T-cell (primary cell): ENCODE measurements at places on chromosomes 11 and 22.

GRCh38 chr11:107177106-107177477 is 158.8 kb upstream of the GUCY1A2 start:
- no peak for DNase-seq

DNA sequence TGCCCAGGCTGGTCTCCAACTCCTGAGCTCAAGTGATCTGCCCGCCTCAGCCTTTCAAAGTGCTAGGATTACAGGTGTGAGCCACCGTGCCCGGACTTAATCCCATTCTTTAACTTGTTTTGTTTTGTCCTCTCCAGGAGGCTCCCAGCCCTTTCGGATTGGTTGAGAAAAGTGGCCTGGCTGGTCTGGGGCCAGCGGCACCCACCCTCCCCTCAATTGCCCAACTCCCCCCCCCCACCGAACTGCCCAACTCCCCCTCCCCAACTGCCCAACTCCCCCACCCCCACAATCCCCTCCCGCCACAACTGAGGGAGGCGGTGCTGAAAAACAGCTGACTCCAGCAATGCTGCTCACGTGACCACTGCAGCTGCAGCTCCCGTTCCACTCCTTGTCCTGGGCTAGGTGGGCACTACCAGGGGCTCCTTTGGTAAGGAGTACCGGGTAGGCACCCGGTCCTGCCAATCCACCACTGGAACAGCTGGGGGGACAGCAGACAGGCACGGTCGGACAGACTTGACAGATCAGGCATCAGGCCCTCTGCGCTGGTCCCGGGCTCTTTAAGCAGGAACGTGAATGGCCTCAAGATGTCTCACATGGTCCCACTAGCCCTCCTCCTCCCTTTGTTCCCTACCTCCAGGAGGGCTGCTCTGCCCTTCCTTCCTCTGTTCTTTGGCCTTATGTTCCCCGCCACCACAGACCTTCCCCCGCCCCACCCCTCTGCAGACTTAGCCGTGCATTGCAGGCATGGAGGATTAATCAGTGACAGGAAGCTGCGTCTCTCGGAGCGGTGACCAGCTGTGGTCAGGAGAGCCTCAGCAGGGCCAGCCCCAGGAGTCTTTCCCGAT is at the start of gene TCN2:
TSS of gene TCN2 (plus strand) at position 720 of the 845 bp plus-strand sequence. CDS start 158 bp downstream, outside the sequence.
- no peak for DNase-seq

DNA sequence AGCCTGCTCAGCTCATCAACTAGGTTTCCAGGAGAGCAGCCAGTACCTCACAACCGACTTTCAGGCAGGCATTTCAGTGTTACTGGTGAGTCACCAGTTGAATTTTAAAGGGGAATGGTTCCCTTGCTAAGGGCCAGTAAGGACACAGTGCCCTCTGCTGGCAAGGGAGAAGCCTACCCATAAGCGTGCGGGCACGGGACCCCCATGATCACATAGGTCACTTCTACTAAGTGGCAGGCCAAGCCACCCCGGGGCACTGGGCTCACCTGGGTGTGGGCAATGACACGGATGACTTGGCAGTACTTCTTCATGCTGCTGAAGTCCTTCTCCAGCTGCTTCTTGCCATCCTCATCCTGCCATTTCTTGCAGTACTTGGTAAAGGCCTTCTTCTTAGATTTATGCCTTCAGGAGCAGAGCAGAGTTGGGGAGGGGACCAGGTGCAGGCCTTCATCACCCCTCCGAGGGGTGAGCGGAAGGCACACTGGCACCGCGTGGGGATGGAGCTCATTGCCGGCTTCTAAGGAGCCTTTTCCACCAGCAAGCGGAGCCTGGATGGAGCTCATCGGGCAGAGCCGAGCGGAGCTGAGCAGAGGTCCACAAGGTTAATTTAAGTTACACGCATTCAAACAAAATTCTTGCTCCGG is 2.9 kb downstream of the RPL3 start:
- DNase-seq: peak; percentile 63

DNA sequence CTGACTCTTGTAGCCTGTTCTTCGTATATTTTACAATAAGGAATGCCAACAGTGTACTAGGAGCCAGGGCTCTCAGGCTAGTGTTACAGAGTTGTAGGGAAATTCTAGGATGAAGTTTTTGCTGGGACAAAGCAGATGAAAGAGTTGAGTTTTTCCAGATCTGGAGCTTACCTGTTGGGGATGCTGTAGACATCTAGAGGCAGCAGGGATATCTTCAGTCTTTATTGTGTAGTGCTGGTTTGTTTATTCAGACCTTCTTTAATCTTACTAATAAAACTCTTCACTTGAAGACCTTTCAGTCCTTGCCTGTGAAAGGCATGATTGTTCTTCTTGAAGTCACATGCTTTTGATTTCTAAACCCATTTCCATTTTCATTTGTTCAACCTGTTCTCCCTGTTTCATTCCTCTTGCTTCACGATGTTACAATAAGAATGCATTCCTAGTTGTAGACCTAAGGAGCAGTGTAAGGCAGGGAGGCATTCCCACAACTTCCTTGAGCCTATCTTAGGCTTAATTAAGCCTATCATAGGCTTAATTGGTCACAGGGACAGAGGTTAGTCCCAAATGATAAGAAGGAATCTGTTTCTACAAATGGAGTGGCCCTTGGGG is 7.9 kb upstream of the SLC37A2 start:
- no peak for DNase-seq

DNA sequence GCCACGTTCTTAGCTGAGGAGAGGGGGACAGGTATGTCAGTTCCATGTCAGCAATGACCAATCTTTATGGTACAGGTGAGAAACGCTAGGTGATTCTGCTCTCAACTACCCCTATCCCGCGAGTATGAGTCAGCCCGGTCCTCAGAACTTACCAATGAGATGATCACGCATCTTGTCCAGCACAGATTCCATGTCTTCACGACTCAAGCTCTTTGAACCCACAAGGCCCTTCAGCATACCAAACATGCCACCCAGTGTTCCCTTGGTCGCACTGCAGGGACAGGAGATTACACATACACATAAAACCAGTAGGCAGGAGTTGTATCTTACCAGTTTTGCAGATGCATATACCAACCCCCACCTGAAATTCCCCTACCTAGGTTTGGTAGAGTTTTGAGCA is 2.9 kb downstream of the SRPRA start:
- no peak for DNase-seq

DNA sequence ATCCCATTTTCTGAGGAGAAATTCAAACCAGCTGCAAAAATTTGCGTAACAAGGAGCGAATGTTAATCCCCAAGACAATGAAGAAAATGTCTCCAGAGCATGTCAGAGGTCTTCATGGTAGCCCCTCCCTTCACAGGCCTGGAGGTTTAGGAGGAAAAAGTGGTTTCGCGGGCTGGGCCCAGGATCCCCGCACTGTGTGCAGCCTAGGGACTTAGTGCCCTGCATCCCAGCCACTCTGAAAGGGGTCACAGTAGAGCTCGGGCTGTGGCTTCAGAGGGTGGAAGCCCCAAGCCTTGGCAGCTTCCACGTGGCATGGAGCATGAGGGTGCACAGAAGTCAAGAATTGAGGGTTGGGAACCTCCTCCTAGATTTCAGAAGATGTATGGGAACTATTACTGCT is 87.4 kb downstream of the BRD1 start:
- DNase-seq: no peak

GRCh38 chr11:95459291-95460042 is 228.5 kb upstream of the SESN3 start:
- DNase-seq: no peak

DNA sequence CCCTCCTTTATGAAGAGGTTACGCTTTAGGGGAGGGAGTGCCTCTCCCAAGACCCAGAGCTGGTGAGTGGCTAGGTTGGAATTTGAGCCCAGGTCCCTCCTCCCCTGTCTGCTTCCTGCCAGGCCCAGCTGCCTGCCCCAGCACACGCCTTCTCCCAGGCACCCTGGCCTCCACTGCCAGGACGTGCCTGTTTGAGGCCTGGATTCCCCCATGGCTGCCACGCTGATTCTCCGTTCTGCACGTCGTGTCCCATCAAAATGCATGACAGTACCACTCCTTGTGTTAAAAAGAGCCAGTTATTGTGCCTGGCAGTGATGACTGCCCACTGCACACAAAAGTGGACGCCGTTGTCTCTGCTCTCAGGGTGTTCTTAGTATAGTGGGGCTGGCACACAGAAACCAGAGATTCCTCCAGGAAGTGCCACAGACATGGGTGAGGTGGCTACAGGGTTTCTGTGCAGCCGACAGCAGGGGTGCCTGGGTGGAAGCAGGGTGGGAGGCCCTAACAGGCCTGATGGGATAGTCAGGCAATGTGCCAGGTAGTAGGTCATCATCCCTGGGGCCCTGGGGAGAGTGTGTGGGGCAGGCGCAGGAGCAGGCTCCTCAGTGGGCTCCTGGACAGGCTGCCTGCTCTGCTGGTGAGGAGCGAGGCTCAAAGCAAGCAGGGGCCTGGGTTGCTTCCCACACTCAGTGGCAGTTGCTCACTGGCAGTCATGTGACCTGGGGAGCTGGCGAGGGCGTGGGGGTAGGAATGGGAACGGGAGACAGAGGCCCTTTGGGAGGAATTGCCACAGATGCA is 24.2 kb downstream of the MED15 start:
- DNase-seq: no peak

DNA sequence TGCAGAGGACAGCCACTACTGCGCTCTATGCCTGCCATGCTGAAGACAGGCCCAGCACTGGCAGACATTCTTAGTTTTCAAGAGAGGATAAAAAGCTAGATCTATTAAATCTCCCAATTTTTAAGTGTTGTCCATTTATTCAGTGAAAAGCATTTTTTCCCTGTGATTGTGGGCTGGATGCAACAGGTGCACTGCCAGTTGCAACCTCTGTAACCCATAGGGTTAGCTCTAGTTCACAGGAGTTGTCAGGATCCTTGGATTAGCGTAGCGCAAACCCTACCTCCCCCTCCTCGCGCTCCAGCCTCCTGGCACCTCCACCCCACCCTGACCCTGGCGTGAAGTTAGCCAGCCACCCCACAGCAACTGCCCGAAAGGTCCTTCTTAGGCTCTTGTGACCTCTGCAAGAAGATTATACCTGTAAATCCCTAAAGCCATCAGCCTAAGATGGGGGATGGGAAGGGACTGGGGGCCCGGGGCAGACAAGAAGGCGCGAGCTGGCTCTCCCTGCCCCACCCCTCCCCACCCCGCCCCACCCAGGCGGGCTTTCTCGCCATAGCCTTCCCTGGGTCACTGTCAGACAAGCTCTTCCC is 30.9 kb downstream of the EIF3F start:
- DNase-seq: no peak

DNA sequence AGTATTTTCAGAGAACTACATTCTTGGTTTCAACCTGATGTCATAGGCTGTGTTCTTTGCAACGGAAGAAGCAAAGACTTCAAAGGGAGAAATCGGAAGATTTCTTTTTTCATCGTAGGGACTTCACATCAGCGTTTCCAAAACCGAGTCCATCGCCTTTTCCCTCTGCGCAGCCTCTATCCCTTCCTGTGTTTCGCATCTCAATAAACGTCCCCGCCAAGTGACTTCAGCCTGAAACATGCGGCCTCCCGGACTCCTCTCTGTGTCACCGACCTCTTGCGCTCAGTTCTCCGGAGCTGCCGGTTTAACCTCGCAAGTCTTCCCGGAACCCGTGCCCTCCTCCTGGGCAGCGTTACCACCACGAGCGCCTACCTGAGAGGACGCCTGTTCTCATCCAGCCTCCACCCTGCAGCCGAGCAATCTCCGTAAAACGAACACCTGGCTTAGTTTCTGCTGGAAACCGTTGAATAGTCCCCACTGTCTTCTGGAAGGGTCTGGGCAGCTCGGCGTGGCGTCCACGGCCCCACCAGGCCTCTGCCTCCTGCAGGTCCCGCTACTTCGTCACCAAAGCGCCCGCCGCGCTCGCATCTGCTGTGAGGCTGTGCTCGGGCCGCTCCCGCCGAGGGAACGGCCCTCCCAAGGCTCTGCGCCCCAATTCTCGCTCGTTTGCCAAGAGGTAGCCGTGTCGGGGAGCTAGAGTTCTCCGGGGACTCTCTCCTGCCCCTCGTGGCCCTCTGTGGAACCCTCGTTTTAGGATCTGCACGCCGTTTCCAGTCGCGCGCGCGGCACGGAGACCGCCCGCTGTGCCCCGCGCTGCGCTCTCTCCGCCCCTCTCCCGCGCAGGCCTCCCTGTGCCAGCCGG is at the start of gene GLB1L3:
TSS of gene GLB1L3 (plus strand) at position 846 of the 862 bp plus-strand sequence. CDS start 362 bp downstream, outside the sequence.
- DNase-seq: peak; percentile 75

- DNase-seq: peak; percentile 74
These were observed 2.7 kb downstream of the NEAT1 start for GRCh38 chr11:65425105-65425970.

DNA sequence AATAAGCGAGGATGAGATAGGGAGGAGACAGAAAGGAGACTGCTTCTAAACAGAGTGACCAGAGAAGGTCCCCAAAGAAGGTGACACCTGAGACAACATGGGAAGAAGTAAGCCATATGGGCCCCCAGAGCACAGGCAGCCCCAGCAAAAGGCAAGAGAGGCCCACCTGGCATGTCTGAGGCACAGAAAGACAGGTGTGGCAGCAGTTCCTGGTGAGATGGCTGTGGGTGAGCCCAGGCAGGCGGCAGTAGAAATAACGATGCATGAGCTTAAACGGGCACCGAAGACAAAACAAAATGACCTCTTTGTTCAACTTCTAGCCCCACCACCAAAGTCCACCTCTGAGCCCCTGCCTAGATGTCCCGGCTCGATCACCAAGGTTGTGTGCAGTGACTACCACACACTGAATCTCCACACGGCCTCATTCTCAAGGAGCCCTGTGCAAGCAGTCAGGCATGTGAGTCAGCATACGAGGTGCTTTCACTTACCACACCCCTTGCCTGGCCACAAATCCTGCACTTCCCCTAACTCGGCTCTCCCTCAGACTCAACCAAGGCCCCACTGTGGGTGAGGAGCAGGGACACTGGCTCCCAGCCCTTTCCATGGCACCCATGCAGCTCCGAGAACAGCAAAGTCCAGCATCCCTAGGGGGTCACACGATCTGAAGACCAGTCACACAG is 77.6 kb downstream of the PACSIN2 start:
- DNase-seq: no peak

GRCh38 chr11:69494851-69495250 is 13.4 kb downstream of the LINC01488 start:
- DNase-seq: no peak

DNA sequence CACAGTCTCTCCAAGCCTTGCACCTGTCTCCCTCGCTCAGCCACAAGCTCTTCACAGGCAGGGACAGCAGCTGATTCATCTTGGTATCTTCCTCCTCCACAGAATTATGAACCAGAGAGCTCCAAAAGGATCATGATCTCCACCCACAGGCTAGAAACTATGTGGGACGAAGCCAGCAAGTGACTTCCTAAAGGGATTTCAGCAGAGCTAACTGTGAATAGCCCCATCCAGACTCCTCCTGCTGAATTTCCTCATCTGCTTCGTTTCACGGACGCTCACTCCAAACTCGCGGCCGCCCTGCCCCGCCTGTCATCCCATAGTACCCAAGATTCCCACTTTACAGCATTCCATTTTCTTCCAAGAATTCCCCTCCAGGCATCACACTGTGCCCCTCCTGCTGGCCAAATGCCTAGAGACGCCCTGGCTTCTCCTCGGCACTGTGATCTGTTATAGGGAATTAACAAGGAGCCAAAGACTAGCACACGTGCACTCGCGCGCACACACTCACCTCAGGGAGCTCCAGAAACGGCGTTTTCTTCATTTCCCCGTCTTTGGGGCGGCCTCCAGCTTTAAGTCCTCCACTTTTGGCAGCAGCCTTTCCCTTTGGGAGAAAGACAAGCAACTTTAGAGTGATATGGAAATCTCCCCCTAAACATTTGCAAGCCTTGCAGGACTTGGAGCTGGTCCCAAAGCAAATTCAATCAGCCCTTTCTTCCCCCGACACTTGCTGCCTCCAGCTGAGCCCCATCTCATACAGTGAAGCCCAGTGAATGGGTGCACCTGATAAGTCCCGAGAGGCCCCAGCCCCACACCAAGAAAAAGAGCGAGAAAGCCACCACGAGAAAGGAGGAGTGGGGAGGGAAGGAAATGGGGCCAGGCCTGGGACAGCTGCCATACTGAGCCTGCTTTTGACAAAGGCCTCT is 35.5 kb downstream of the SPATA19 start:
- no peak for DNase-seq
